Activated T-helper 1 cell treated with anti-CD3 and anti-CD28 coated beads, Interleukin-2, amount 50 U/mL, for 16 hours (primary cell): ENCODE measurements at places on chromosomes 6 and 20.

GRCh38 chr6:14088600-14089192 is 28.9 kb upstream of the CD83 start:
- DNase-seq, result no peak

GRCh38 chr20:8983478-8984345 is 85.2 kb upstream of the PLCB4 start:
- no peak for DNase-seq

DNA sequence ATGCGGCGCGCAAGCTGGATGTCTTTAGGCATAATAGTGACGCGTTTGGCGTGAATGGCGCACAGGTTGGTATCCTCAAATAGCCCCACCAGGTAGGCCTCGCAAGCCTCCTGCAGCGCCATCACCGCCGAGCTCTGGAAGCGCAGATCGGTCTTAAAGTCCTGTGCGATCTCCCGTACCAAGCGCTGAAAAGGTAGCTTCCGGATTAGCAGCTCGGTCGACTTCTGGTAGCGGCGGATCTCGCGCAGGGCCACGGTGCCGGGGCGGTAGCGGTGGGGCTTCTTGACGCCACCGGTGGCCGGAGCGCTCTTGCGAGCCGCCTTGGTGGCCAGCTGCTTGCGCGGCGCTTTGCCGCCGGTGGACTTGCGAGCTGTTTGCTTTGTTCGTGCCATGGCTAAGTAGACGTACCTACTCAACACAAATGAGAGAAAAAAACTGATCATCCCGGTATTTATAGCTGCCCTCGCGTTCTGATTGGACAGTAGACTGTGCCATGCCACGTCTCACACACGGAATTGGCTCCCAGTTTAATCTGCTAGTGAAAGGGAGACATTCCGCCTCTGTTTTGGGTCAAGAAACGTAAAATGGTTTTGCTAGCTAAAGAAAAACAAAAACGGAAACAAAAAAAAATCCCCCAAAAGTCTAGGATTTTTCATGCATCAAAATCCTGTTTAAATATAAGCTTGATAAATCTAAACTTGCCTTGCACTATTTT is 40.1 kb downstream of the OR2B2 start:
- peak; percentile 54 for DNase-seq

GRCh38 chr20:59010995-59011873 is 4.2 kb upstream of the CTSZ start:
- DNase-seq, result no peak

GRCh38 chr6:90295854-90296340 is 746 bp downstream of the BACH2 start:
- DNase-seq, result peak; percentile 49

- DNase-seq, result no peak
Observed at GRCh38 chr6:37007340-37008043, 2.0 kb downstream of the FGD2 start.

DNA sequence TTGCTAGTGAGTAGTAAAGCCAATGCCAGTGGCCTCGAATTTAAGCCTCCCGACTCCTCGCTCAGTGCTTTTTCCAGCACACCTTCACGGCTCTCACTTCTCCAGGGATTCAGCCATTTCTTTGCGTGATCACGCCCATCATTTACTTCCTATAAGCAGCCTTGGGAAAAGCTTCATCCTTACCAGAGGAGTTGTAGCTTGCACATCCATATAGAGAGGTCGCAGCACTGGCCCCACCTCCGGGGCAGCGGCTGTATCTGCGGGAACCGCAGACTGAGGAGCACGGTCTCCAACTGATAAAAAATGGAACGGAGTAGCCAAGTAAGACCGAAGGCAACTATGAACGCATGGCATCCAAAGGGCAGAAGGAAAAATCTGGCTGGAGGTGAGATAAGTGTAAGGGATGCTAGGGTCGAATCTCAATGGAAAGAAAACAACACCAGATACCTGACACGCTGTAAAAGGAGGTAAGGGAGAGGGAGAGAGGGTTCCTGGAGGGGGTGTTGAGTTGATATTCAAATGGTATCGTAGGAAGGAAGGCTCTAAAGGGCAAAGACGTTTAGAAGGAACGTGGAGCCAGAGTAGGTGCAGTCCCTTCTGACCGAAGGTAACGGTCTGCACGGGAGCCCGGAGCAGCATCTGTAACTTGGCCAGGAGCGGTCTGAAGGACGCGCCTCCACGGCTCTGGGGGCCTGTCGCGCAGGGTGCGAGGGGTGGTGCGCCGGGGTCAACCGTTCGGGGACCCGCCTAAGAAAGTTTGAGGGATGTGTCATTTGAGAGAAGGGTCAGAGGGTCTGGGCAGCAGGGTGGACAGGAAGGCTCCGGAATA is 640 bp downstream of the NFS1 start:
- DNase-seq, result no peak

DNA sequence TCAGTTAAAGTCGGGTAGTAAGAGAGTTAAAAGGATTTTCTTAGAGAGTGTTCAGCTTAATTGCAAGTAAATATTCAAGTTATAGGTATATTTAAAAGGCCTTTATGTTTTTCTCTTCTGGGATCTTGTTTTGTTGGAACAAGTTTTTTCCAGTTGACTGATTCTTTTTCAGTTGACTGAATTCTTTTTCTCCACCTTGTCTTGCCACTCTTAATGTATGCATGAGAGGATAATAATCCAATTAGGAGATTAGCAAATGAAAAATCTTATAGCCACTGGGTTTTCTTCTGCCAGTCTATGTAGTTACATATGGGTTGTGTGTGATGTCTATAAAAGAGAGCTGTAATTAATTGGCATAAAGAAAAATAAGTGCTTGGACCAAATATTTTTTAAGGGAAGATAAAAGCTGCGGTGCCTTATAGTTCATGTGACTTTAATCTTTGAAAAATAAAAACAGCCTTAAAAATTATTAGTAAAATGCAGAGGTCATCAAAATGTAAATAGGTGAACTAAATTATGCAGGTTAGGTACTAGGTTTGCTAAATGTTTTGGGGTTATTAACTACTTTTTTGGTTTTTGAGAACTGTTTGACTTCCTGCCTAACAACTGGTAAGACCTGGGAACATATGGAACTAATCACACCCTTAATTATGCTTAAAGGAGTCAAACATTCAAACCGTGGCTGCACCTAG is 367.2 kb downstream of the HTR1B start:
- DNase-seq, result no peak

GRCh38 chr20:57031867-57032355 is 234.5 kb downstream of the BMP7 start:
- no peak for DNase-seq

GRCh38 chr20:18057994-18058349 is 256 bp upstream of the OVOL2 start:
- no peak for DNase-seq

DNA sequence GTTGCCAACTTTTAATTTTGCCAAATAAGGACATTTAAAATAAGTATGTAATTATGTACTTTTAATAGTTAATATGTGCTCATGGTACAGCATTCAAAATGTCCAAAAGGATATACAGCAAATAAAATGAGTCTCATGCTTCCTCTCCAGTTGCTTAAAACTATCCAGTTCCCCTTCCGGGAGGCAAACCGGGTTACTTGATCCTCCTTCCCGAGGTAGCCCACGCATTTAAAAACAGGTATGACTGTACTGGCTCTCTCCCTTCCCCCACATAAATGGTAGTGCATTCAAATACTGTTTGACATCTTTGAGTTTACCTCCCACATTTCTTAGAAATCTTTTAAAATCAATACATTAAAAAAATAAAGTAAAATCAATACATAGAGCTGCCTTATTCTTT is 66.4 kb downstream of the PHF20 start:
- no peak for DNase-seq

GRCh38 chr20:58938541-58938940 is 42.5 kb upstream of the NELFCD start:
- no peak for DNase-seq

DNA sequence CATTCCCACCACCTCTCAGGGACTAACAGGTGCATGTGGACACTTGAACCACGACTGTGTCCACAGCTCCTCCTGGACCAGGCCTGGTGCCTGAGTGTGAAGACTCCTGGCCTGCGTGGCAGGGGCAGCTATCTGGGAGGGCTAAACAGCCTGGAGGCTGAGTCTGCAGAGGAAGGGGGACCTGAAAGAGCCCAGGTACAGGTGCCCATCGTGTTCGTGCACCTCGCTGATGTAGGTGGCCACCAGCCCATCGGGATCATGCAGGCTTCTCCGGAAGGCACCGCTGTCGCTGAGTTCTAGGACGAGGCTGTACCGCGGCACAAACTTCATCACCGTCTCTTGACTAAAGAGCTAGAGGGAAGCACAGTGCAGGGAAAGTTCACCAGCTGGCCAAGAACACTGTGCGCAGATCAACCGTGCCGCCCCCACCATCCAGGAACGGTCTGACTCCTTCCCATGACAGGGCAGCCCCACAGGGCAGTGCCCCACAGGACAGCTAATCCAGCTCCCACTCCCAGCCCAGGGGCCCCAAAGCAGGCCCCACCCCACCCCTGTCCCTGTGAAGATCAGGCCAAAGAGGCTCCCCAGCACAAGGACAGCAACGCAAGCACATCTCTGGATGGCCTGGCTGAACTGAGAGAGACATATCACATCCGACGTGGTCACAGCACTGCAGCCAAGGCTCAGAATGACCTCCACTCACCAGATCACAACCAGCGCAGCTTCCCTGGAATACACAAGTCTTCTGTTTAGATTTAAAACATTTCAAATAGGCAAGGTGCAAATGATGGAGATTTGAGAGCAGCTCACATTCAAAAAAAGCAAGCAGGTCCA is 14.8 kb downstream of the CST7 start:
- no peak for DNase-seq

DNA sequence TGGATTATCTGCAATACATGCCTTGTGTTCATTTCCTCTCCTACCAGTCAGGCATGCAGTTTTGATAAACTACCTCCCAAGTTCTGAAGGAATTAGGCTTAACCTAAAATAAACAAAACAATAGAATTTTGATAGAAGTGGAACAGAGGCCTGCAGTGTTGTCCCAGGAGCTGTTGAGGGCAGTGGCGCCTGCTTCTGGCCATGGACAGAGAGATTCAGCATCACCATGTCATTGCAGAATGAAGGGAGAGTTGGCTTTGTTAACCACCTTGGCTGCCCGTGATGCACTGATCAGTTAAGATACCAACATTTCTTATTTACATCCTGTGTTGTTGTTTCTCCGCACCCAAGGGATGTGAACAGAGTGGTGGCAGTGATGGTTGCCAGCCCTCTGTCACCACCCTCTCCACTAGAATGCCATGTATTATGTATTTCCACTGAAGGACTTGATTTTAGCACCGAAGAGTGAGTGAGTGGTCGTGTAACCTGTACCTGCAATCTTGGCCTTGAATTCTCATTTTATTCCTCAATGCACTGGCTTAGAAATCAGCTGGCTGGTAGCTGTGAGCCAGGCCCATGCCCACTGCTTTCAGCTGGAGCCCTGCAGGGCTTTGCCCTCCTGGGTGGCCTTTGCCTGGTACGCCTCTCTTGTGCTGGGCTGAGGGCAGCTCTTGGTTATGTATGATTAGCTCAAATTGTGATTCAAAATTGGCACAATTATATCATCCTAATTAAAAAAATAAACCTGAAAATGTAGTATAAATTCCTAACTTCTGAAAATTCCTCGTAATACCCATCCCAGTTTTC is 56.5 kb downstream of the SHLD1 start:
- DNase-seq, result no peak

- no peak for DNase-seq
Observed at GRCh38 chr20:24535941-24536730, 66.7 kb downstream of the SYNDIG1 start.

GRCh38 chr20:33166533-33167113 is 1.3 kb upstream of the BPIFA2 start:
- no peak for DNase-seq

GRCh38 chr20:3275064-3275935 is 36.3 kb upstream of the SLC4A11 start:
- no peak for DNase-seq

- no peak for DNase-seq
Observed at GRCh38 chr20:58010186-58010585, 218.3 kb downstream of the ANKRD60 start.

GRCh38 chr6:130033949-130034348 is 15.6 kb downstream of the L3MBTL3 start:
- DNase-seq, result no peak

GRCh38 chr6:162864911-162865310 is 137.1 kb downstream of the PACRG start:
- DNase-seq, result no peak

- no peak for DNase-seq
Observed at GRCh38 chr6:129859524-129859923, 1.6 kb downstream of the TMEM244 start.

DNA sequence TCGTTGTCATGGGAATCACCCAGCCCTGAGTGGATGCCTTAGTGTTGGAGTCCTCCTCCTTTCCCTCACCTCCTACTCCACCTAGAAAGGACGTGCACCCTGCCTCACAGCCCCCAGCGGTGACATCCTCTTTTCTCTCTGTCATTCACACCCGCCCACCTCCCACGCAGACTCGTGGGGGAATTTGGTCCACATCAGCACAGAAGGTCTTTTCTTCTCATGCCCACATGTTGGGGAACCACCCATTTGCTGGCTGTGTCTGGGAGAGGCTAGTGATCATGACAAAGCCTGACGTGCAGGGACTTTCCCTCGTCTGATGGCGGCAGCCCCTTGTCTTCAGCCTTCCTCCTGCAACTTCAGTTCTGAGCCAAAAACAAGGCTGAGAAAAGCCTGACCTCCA is 96.0 kb upstream of the CNKSR3 start:
- DNase-seq, result peak; percentile 73

DNA sequence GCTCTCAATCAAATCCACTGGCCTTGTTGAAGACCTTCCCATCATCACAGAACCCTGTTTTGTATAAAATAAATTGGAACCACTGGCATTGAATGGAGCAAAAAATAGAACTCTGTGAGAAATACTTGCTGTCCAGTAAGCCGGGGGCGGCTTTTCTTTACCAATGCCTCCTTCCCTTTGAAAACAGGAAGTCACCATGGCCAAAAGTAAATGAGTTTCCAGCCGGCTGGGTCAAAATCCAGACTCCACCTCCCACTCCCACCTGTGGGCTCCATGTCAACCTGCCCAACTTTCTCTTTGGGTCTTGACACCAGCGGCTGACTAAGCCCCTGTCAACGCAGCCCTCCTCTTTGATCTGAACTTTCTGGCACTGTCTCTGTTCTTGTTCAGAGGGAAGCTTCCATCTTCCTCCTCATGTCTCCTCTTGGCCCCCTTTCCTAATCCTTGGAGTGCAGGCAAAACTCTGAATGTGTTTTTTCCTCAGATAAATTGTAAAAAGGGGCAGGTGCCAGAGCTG is 95.2 kb downstream of the TFAP2C start:
- DNase-seq, result no peak

DNA sequence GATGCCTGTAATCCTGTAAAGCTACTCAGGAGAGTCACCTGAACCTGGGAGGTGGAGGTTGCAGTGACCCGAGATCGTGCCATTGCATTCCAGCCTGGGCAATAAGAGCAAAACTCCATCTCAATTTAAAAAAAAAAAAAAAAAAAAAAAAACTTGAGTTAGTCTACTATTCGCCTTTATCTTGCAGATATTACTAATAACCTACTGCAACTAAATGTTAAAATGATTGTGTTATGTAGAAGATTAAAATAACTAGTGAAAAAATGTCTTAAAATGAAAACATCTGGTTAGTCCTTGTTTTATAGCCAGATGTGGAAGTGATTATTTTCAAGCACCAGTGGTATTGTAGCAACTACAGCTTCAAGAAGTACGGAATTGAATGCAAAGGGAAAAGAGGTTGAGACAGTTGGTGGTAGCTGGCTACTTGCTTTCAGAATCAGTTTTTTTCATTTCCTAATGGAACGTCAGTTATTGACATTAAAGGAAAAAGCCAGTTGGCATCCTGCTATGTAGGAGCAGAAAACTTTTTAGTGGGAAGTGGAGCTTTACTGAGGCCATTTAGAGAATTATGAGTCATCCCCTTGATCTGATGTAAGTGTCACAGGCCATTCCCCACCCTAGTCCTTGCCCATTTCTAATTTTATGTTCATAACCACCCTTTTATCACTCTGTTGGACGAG is 43.8 kb upstream of the DYNLRB1 start:
- no peak for DNase-seq
